Brain pericyte (primary cell): ENCODE measurements at places on chromosomes 16 and 17.

DNA sequence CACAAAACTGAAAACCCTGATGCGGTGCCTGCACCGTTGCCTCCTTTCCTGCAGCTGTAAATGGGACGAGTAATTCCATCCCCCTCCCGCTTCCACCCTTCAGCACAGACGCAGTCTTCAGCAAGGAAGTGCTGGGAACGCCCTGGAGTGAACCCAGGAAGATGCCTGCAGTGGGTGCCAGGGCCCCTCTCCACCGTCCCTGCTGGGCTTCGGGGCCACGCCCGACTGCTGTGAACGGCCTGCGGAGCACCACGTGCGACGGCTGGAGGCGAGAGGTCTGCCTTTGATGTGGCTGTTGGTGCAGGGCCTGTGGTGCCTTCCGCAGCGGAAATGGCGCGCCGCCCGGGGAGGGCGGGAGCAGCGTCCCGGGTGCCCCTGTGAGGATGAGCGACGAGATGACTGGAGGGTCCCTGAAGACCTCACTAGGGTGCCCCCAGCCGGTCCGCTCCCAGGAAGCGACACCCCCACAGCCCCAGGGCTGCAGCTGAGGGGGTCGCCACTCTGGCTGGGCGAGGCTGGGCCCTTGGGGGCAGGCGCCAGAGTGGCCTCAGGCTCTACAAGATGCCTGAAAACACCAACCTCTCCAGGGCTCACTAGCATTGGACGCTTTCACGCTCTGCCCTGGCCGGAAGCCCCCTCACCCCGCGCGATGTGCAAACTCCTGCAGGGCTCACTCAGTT, 749 bp upstream of the MC1R start:
- DNase-seq, result no peak

DNA sequence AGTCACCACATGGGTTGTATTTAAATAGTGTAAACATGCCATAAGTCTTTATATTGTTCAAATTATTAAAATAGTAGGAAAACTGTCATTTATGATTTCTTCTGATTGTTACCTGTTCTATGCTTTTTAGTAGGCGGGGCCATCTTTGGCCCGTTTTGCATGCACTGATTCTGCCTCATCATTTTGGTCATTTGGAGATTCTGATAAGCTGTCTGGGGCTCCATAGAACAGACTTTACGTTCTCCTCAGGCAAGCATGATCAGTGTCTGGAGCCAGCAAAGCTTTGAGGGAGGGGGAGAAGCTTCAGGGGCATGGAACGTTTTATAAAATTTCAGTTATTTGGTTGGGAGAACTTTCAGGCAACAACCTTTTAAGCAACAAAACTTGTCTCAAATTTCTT, 8.8 kb downstream of the NDEL1 start:
- DNase-seq, result no peak

- DNase-seq, result no peak
Observed at GRCh38 chr16:54240271-54241129, 46.1 kb downstream of the IRX3 start.

GRCh38 chr17:73855720-73856333, 211.6 kb upstream of the SDK2 start:
- no peak for DNase-seq

- no peak for DNase-seq
Observed at GRCh38 chr17:47712330-47713023, 18.5 kb downstream of the TBKBP1 start.

DNA sequence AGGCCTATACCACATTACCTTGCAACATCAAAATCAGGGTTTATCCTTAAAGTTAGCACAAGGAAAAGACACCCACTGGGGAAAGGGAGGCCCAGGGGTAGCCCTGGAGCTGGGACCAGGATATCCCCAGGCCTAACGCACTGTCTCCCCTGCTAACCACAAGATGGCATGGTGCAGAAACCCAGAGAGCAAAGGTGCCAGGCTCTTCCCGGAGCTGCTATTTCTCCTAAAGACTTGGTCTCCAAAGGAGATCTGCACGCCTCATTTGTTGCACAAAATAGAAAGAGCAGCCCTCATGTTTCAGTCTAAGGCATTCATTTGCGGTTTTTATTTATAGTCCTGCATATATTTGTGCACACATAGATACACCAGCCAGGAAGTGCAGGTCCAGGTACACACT, 408.6 kb downstream of the SOX9 start:
- no peak for DNase-seq

GRCh38 chr17:79557276-79558090, 53.4 kb downstream of the RBFOX3 start:
- DNase-seq, result no peak

- no peak for DNase-seq
Observed at GRCh38 chr17:44773140-44773539, 14.4 kb downstream of the ADAM11 start.

DNA sequence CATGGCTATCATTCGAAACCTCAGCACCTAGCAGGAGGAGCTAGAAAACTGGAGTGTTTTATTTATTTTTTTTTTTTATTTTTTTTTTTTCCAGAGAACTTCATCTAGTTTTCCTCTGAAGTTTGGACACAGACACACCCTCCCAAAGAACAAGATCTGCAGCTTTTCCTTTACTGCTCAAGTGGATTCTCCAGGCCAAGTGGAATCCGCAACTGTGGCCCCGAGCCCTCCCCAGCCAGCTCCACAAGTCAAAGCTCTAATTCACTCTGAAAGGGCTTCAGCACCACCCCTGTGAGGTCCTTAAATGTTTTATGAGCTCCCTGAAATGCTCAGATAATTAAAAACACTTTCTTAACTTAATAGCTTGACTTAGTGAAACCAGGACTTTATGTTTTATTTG, 332.1 kb upstream of the DYNLRB2 start:
- no peak for DNase-seq

DNA sequence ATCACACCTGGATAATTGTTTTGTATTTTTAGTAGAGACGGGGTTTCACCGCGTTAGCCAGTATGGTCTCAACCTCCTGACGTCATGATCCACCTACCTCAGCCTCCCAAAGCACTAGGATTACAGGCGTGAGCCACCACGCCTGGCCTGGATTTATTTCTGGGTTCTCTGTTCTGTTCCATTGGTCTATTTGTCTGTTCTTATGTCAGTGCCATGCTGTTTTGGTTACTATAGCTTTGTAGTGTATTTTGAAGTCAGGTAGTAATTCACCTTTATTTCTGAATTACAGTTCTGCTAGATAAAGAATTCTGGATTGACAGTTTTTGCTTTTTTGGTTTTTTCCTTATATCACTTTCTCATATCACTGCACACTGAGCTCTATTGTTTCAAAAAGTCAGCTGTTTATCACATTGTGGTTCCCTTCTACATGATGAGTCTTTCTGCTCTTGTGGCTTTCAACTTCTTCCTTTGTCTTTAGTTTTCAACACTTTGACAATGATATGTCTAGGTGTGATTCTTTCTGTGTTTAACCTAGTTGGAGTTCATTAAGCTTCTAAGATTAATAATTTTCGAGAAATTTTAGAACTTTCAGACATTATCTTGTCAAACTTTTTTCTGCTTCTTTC, 98.2 kb downstream of the CA4 start:
- DNase-seq, result no peak

GRCh38 chr17:73030995-73031394, 61.5 kb downstream of the SLC39A11 start:
- no peak for DNase-seq

- no peak for DNase-seq
Observed at GRCh38 chr17:41844971-41845370, 7.3 kb downstream of the KLHL10 start.

GRCh38 chr17:81831957-81832607, 1.0 kb downstream of the MCRIP1 start:
- no peak for DNase-seq

DNA sequence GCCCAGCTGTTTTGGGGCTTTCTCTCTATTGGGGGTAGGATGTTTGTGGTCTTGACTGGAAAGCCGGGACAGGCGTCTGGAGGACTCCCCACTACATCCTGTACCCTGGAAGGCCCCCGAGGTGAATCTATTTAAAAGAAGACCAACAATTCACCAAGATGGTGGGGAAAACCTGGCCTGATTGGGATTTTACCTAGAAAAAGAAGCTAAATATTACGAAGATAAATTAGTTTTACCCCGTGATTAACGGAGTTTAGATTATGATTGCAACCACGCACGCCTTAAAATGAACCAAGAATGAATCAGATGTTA, 779 bp upstream of the CCDC102A start:
- no peak for DNase-seq

DNA sequence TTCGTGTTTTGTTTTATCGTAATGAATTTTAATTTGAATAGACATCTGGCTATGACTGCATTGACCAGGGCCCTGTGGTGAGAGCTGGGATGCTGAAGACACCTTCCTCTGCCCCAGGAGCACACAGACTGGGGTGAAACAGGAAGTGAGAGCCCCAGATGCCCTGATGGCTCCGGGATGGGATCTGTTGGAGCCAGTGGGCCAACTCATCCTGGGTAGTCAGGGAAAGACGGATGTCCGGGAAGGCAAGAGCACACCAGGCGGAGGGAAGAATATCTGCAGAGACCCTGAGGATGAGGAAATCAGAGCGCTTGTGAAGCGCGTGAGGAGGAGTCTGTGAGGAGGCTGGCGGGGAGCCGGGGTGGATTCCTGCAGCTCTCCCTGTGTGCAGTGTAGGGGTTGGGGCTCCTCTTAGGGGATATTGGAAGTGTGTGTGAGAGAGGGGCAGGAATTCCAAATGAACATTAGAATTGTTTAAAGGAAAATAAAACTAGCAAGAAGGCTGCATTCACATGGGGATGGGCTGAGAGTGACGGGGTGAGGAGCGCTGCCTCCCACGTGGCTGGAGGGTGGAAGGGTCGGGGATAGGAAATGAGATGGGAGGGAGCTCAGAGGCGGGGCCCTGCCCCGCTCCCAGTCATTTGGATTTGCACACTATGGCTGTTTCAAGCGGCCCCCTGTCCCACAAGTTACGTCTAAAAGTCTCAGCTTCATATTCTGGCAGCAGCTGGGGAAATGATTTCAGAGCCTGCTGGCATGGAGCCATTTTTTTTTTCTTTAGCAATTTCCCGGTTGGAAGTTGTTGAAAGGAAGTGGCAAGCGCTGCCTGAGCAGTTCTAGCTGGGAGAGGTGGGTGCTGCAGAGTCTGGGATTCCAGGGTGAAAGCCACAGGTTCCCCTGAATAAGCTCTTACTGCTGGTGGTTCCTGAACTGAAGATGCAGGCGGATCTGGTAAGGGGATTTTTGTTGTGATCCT, 71.2 kb upstream of the LGALS9 start:
- DNase-seq, result peak; percentile 66

DNA sequence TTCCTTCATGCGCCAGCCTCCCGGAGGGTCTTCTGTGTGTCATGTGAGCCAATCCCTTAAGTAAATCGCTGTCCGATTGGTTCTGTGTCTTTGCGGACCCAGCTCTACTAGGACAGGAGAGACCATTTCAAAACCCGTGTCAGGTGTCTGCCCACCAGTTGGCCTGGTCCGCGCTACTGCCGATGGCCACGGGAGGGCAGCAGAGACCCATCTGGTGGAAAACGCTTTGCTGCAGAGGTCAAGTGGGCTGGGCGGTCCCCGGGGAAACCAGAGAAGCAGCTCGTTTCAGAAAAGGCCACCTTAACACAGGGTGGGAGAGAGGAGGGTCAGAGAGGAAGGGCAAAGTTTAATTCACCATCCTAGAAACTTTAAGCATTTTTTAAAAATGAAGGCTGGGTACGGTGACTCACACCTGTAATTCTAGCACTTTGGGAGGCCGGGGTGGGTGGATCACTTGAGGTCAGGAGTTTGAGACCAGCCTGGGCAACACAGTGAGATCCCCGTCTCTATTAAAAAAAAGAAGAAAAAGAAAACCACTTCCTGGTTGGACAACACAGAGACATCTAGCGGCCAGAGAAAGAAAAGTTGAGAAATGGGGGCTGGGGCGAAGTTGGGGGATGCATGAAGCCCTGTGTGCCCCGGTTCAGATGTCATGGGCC, 2.8 kb upstream of the CIBAR2 start:
- DNase-seq, result no peak

GRCh38 chr16:83692224-83692623, 115.6 kb upstream of the HSBP1 start:
- DNase-seq, result no peak

- DNase-seq, result no peak
Observed at GRCh38 chr17:78395155-78395554, 16.7 kb downstream of the PGS1 start.

GRCh38 chr17:2295575-2295974, 8.0 kb downstream of the SMG6 start:
- no peak for DNase-seq

- no peak for DNase-seq
Observed at GRCh38 chr16:49580751-49581303, 207.2 kb downstream of the C16orf78 start.
